Peyer's patch (tissue), 4 donors: ENCODE measurements at places on chromosomes 4 and X.

DNA sequence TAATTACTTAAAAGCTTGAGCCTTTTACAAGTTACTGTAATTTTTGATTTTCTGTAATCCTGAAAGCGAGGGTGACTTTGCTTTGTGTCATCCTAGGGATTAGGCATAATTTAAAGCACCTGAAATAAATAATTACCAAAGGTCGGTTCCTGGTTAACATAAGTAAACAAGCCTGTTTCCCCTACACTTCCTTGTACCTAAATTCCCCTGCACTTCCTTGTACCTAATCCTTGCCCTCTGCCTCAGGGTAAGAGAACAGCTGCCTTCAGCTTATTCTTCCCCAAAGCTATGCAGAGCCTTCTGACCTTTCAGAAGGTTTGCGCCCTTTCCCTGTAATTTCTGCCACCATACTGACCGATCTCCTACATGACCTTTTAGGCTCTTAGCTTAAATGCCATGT lies 166.1 kb upstream of the PDE5A start:
- DNase-seq: no peak

DNA sequence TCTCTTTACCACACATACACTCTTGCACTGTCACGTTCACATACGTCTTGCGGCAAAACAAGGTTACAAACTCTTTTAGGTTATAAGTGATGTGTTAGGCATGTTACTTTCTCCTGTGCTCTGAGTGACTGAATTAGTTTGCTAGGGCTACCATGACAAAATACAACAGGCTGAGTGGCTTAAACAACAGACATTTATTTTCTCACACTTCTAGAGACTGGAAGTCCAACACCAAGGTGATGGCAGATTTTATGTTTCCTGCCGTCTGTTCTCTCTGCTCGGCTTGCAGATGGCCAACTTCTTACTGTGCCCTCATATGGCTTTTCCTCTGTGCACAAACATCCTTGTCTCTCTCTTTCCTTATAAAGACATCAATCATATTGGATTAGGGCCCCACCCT lies 1224.3 kb upstream of the TENM3 start:
- DNase-seq: no peak

GRCh38 chr4:169416997-169417396 lies 146.2 kb upstream of the SH3RF1 start:
- no peak for DNase-seq

- DNase-seq: no peak
Observed at GRCh38 chrX:11886745-11887144, 128.7 kb downstream of the MSL3 start.

DNA sequence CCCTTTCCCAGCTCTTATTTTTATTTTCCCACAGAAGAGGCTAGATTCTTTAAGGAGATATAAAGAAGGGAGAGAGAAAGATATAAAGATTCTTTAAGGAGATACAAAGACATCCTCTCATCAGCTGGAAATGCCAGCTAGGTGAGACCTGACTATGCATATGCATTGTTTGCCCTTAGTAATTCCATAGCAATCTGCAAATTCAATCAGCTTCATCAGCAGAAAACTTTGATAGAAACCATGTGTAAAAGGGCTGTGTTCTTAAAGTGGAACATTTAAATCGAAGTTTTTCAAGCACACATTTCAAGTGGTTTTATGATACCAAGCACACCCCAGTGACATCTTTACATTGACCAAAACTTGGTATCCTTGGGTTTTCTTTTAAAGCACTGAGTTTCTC lies 24.1 kb downstream of the FHL1 start:
- DNase-seq: no peak

- DNase-seq: no peak
Observed at GRCh38 chr4:95204267-95204844, 344.4 kb downstream of the UNC5C start.

GRCh38 chr4:13876131-13876530 lies 248.6 kb upstream of the BOD1L1 start:
- no peak for DNase-seq

DNA sequence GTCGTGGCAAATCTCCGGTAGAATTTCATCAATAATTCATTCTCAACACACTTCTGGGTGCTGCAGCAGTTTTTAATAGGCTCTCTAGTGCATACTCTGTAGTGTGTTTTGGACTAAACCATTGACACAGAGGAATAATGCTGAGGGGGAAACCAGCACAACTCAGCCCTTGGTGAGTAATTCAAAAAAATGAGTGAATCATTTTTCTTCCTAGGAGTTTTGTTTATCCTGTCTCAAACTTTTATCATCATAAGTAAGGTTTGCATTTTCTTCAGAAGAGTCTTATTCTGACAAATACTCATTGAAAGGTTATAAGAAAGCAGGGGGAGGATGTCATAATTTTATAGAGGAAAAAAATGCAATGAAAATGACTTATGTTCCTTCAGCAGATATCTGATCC lies 2542.7 kb downstream of the PCDH7 start:
- no peak for DNase-seq

DNA sequence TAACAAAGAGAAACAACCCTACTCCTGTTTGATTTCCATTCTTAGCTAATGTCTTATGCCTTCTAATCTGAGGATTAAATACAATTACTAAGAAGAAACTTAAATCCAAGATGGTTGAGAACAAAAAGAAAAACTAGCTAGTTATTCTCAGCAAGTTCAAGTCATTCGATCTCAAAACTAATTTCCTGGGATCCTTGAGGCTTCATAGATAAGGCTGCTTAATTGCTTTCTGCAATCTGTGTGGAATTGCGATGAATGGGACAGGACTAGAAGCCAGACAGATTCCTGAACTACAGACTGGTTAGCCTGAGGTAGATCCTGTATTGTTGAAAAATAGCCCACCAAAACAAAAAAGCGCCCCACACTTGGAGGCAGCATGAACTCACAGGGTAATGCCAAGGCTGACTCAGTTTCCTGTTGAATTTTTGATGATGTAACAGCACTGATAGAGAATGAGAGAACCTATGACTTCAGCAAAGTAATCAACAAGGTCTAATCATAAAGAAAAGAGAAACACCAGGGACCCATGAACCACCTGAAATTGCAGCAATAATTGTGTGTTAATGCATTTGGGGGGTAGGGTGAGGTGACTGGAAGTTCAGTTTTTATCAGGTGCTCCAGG lies 33.9 kb downstream of the KLHL15 start:
- no peak for DNase-seq

GRCh38 chrX:153441296-153441695 lies 4.6 kb downstream of the TREX2 start:
- no peak for DNase-seq

DNA sequence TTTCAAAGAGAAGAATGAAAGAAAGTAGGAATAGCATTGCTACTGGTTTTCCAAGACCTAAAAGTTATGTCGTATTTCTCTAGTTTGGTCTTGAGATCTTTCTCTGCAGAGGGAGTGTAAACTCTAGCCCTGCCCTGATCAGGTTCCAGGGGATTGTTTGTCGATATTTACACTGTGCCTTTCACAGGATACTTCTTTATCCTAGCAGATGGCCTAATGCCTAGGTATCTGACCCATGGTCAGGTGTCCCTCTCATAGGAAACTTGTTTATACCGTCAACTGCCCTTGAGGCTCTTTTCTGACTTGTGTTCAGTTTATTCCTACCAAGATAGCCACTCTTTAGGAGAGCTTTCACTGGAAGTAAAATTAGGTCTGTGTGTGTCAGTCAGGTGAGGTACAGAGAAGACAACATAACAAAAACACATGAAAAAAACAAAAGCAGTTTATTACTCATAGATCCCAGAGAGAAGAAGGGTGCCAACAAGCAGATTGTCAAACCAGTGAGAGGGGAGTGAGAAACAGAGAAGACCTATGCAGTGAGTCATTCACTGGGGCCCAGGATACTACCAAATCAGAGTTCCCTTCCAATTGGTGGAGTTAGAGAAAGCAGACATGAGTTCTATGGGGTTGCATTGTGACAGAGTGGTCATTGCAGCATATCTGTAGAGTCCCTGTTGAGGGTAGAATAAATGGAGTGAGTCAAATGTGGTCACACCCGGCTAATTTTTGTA lies 40.6 kb upstream of the THOC2 start:
- no peak for DNase-seq

DNA sequence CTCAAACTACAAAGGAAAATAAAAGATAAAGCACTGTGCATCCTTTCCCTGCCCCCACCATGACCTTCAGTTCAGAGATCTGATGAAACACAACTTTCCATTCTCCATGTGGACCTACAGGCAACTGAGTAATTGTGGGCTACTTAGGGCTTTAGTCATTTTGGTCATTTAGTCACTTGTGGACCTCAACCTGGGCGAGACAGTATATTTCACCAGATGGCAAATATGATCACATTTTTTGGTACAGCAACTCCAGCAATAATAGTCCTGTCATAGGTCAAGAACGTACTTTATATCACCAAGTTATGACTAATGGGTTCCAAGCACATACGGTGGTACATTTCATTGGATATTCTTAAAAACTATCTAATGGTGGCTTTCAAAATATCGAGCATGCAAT lies 141.2 kb downstream of the PDGFC start:
- no peak for DNase-seq

DNA sequence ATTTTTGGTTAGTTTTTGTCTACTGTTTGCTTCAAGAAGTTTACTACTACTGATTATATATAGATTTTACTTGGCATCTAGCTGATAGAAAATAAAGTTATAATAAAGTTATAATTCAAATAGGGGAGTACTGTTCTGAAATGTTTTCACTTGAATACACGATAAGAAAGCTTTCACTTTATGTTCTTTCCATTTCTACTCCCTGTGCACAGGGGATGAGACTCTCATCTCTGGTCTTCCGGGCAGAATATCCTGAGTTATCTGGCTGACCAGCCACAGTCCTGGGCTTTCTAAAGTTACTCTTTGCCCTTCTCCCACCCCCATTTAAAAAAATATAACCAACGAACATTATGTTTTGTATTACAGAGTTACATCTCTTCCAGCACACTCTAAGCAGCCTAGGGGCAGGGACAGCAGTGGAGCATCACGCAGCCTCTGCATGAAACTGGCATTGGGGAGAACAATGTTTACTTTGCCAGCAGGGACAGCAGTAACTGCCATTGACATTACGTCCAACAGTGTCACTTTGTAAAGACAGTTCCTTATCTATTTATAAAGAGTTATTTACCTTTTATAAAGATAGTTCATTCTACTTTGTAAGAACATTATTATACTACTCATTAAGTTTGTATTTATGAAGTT lies 64.3 kb downstream of the METTL14 start:
- no peak for DNase-seq

DNA sequence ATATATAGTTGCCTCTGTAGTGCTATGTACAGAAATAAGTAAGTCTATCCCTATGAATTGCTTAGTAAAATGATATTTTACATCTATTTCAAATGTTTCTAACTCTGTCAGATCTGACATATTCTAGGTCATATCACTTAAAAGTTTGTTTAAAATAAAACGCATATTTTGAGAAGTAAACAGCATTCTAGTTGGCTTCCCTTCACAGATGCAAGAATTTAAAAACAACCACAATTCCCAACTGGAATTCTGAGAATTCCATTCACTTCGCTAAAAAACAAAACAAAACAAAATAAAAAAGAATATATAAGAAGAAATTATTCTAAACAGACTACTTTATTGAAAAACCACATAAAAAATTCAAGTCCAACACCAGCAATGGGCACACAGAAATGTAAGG lies 126.0 kb downstream of the PPP3CA start:
- DNase-seq: no peak

DNA sequence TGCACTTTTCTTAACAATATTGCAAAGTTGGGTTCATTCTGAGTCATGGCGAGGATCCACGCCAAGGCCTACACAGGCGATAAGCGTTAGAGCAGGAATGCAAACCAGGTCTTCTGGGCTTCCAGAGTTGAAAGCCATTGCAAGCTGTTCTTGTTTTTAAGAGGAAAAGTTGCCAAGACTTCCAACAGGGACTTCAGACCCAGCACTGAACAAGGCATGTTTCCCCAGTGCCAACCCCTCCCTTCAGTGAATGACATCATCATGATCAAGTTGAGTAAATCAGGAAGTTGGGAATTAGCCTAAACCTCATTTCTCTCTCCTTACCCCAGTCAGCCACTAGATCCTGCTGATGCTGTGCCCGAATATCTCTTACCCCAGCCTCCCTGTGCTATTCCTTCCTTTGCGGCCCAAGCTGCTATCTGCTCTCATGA lies 355.1 kb downstream of the HS3ST1 start:
- DNase-seq: no peak

- DNase-seq: no peak
Observed at GRCh38 chrX:25015486-25016360, at the start of gene ARX. TSS of gene ARX (minus strand) at chrX:25015965. CDS start at chrX:25015737, 228 bp downstream.

DNA sequence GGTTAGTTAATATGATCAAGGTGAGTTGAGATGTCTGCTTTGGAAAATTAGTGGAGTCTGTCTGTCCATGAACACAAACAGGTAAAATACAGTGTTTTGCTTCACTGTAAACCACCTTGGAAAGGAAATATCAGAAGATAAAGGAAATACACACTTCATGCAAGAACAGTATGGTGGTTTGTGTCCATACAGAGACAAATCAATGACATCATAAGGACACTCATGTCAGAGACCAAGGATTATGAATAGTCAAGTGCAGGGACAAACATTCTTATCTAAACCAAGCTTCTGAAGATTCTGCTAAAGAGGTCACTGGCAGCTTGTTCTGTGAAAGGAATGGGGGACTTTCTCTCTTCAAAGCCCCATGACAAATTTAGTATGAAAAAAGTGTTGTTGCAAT lies 322.9 kb upstream of the F9 start:
- DNase-seq: no peak

GRCh38 chr4:73434311-73434710 lies 1.7 kb upstream of the AFP start:
- DNase-seq: no peak

DNA sequence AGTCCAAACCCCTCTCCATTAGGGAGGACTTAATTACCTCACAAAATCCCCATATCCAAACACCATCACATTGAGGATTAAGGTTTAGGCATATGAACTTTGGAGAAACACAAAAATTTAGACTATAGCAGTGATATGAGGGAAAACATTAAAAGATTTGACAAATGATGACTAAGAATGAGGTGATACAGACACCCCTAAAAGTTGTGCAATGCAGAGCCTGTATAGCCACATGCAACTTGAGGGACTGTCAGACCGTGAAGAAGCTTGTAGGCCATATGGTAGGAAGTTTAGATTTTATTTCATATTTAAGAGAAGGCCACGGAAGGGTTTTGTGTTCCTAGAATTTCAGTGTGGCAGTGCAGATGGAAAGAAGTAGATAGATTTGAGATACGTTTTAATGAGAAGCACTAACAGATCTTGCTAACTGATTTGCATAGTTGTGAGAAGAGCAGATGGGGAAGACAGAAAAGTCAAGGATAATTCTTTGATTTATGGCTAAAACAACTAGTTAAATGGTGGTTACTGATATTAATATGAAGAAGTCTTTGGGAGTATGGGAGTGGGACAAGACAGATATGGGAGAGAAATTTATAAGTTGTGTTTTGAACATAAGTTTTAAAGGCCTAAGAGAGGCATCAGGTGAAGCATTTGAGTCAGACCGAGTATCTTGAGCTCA lies 5.5 kb upstream of the FIP1L1 start:
- DNase-seq: no peak

- no peak for DNase-seq
Observed at GRCh38 chr4:183182873-183183725, 84.0 kb downstream of the WWC2 start.

- DNase-seq: peak; percentile 49
Observed at GRCh38 chrX:110003167-110004156, 548 bp downstream of the TMEM164 start.
